ENCODE measurements at places on chromosomes 11 and 22.

GRCh38 chr22:17337639-17338038, 31.6 kb upstream of the CECR2 start:
- no peak for DNase-seq

DNA sequence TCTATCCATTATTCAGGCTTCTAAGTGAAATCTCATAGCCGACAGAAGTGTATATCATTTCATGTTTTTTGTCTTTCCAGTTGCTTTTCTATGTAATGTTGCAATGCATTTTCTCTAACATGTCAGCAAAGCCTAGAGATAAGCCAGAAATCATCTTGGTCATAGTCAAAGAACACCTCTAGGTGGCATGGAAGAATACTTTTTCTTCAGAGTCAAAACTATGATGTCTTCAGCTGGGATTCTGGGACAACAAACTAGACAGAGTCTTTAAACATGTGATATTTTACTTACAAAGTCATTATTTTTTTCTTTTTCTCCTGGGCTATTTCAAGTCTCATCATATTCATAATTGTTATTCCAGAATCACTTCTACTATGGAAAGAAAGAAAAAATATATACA, 4.4 kb downstream of the GAS2 start:
- DNase-seq = no peak

DNA sequence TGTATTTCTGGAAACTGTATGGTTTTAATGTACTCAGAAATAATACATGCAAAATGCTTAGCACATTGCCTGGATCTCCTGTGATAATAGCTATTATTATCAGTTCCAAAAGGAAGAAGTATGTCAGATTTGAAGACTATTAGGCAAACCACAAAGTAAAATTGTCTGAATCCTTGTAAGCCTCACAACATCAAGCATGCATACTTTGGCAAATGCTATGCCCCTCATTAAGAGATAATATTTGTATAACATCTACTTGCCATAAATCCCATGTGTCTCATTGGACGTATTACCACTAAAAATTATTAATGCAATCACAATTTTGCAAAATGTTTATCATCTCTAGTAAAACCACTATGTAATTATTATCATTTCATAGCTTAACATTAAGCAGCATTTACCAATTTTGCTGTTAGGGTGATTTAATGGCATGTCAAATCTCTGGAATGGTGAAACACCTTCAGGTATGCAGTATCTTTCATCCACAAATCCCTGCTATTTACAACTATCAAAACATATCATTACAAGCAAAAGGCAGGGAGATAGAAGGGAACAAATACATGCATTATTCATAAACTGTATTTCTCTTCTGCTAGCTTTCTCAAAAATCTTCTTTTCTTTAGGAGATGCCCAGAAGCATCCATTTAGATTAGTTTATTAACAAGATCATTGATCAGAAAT, 974.6 kb upstream of the RAG2 start:
- DNase-seq = no peak

DNA sequence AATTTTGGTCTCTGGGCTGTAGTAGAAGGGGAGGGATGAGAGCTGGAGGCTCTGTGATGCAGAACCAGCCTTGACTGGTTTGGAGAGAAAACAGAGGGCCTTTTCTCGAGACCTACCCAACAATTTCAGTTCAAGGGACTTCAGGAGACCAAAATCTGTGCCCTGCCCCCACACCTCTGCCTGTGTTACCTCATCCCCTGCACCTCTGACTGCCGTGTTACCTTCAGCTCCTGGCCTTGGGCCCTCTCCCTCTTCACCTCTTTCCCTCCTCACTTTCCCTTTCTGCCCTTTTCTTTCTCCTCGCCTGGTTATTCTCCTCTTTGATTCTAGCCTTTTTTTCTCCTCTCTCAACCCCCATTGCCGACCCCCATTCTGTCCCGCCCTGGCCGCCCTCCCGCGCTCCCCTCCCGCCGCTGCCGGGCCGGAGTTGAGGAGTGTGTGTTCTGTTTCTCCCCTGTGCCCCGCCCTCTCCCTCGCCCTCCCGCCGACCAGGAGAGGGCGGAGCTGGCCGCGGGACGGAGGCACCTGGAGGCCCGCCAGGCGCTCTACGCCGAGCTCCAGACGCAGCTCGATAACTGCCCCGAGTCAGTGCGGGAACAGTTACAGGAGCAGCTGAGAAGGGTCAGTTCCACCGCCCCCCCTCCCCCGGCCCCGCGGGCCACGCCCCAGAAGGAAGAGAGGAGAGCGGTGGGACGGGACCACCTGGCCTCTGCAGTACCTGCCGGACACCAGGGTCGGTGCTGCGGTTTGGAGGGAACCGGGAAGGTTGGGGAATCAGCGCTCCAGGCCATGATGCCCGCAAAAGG, 27.2 kb downstream of the PHLDB1 start:
- DNase-seq = no peak

GRCh38 chr22:46067159-46068111, 82.9 kb upstream of the PPARA start:
- DNase-seq = no peak

DNA sequence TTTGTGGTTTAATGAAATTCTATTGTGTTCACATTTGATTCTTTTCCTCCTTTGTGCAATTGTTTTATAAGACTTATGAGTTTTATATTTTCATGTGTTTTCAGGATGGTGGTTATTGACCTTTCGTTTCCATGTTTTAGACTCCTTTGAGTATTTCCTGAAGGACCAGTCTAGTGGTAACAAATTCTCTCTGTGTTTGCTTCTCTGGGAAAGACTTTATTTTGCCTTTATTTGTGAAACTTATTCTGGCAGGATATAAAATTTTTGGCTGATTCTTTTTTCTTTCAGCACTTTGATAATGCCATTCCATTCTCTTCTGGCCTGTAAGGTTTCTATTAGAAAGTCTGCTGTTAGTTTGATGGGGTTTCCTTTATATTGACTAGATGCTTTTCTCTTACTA, 83.5 kb downstream of the ACER3 start:
- no peak for DNase-seq

- no peak for DNase-seq
Observed at GRCh38 chr11:9750551-9750950, 86.7 kb downstream of the SWAP70 start.

GRCh38 chr11:92362989-92363388, 138.4 kb downstream of the FAT3 start:
- DNase-seq = no peak

GRCh38 chr22:45064313-45065278, 54.8 kb upstream of the PHF21B start:
- no peak for DNase-seq

DNA sequence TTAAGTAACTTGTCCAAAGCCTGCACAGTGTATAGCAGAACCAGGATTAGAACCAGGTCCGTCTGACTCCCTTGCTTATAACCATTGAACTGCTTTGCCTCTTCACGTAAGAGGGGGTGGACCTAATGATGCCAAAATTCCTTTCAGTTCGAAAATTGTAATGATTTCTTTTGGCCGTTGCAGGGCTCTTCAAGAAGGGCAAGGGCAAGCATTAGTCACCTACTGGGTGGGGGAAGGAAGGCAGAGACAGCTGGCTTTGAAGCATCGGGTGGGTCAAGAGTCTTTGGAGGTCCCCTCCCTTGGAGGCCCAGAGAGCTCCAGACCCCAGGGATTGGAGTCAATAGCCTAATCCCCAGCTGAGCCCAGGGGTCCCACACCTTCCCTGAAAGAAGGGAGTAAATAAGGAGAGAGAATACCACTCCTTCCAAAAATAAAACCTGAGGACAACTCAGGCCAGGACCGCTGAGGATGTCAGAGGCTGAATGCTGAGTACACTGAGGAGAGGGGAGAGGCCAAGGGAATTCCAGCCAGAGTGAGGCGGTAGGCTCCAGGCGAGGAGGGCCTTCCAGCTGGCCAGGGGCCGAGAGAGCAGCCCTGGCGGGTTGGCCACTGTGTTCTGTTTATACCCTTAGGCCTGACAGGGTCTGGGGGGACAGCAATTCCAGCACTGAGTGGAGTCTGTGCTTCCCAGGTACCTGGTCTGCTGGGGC, 14.1 kb downstream of the CREB3L1 start:
- DNase-seq = no peak

GRCh38 chr22:38069372-38070249, 12.4 kb downstream of the PICK1 start:
- DNase-seq = no peak

GRCh38 chr22:50678651-50679521, 6.3 kb downstream of the SHANK3 start:
- peak; percentile 43 for DNase-seq

- DNase-seq = no peak
Observed at GRCh38 chr22:50034126-50035081, 21.8 kb upstream of the IL17REL start.

- no peak for DNase-seq
Observed at GRCh38 chr11:1742371-1742770, 8.0 kb downstream of the IFITM10 start.

GRCh38 chr22:22111983-22112382, 129.4 kb upstream of the TOP3B start:
- DNase-seq = no peak
